ENCODE measurements at places on chromosomes 11 and 22.

- peak; percentile 28 for DNase-seq
Measured at GRCh38 chr22:25448435-25449051, 115.9 kb upstream of the GRK3 start.

DNA sequence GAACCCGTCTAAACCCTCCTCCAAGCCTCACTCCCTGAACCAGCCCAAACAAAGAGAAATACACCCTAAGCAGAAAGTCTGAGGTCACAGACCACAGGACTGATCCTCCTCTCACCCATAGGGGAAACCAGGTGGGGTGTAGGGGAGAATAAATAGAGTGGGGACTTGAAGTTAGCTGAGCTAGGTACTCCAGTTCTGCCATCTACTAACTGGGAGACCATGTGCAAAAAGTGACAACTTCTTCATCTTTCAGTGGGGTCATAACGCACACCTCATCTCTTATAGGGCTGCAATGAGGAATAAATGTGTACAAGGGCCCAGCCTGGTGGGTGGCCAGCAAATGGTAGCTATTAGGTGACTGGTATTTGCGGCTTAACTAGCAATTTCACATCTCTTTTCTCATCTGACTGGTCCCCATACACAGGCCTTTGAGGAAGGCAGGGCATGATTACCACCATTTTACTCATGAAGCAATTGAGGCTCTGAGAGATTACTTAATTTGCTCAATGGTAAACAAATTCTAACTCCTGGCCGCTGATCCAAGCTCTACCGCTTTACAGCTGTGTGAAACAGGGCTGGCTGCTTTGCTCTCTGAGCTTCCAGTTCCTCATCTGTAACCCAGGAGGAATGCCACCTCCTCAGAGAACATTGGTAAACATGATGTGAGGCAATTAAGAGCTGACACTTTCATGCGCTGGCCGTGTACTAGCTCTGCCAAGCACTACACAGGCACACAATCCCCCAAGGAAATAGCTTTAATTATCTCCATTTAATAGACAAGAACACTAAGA, 16.6 kb downstream of the TBC1D10A start:
- peak; percentile 82 for DNase-seq

- no peak for DNase-seq
Measured at GRCh38 chr11:44326615-44327475, 16.9 kb upstream of the ALX4 start.

GRCh38 chr11:83583757-83584366, 297.7 kb upstream of the CCDC90B start:
- DNase-seq: peak; percentile 61

All from astrocyte of the hippocampus (primary cell).